GM12878 (cell line): ENCODE measurements at places on chromosomes 12 and 14.
A peak's percentile ranks its signal among the peaks of the same experiment; 100 is the strongest.

- no peaks in the 10 kb centered on the region for H3K4me1 ChIP-seq
- no peak overlapping the region for H3K4me3 ChIP-seq
- H3K27ac ChIP-seq: no peak overlapping the region
- no peaks in the 10 kb centered on the region for H3K36me3 ChIP-seq
- H3K27me3 ChIP-seq: no peaks in the 10 kb centered on the region
- DNase-seq: no peak
Measured at GRCh38 chr12:77299910-77300669, 234.7 kb upstream of the E2F7 start.

GRCh38 chr12:58310809-58311622 lies 369.6 kb downstream of the ATP23 start:
- H3K27ac ChIP-seq: no peak overlapping the region
- no peaks in the 10 kb centered on the region for H3K27me3 ChIP-seq
- H3K36me3 ChIP-seq: no peaks in the 10 kb centered on the region
- H3K4me1 ChIP-seq: no peaks in the 10 kb centered on the region
- no peak overlapping the region for H3K4me3 ChIP-seq

DNA sequence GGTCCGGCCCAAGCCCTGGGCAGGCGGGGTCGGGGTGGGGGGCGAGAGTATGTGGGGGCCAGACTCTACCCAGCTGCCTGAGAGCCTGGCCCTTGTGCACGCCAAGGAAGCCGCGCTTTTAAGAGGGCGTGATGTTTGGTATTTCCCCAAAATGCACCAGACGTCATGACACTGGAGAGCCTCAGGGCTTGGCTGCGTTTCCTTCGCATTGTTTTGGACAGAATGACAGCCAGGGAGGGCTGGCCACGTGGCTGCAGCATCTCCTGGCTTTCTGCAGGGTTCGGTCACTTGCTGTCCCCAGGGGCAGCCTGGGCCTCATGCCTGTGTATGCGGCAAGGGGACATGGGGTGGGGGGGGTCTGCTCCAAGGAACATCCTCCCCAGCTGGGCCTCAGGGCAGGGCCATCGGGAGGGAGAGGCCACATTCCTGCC lies 16.1 kb upstream of the NUDT14 start:
- H3K27me3 ChIP-seq: peaks cover 5% of the 10 kb centered on the region
- H3K27ac ChIP-seq: no peak overlapping the region
- H3K4me3 ChIP-seq: no peak overlapping the region
- H3K4me1 ChIP-seq: peaks cover 17% of the 10 kb centered on the region

DNA sequence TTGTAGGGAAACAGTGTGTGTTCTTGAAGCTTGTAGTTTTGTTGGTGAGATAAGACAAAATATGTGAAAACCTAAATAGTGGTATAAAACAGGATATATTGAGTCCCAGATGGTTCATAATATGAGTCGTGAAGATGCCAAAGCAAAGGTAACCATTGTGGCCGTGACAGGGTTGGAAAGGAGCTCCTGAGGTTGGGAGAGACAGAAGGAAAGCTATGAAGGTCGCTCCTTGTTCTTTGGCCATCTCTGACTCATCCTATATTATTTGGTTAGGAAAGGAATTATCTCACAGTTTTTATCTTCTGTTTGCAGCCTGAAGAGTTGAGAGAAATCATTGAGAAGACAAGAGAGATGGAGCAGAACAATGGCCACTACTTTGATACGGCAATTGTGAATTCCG lies 27.1 kb downstream of the ATP6V1D start:
- H3K4me3 ChIP-seq: no peak overlapping the region
- peaks cover 3% of the 10 kb centered on the region; the same call in 1 of the 2 replicates for H3K36me3 ChIP-seq
- no peaks in the 10 kb centered on the region for H3K27me3 ChIP-seq
- no peaks in the 10 kb centered on the region for H3K4me1 ChIP-seq
- no peak for DNase-seq

- peak overlapping the region; percentile 86 for H3K4me3 ChIP-seq
- H3K4me1 ChIP-seq: peaks cover 3% of the 10 kb centered on the region
- H3K36me3 ChIP-seq: no peaks in the 10 kb centered on the region
- H3K27me3 ChIP-seq: no peaks in the 10 kb centered on the region
Measured at GRCh38 chr14:103057028-103057371, 349 bp downstream of the CDC42BPB start.

DNA sequence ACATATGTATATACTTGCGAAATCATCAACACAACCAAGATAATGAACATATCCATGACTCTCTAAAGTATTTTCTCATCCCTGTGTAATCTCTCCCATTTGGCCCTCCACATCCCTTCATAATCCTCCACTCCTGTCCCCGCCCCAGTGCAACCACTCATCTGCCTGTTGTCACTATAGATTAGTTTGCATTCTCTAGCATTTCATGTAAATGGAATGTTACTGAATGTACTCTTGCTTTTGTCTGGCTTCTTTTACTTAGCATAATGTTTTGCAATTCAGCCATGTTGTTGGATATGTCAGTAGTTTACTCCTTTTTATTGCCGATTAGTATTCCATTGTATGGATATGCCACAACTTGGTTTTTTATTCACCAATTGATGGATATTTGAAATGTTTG lies 99.1 kb downstream of the BICD1 start:
- H3K27me3 ChIP-seq: no peaks in the 10 kb centered on the region
- no peaks in the 10 kb centered on the region for H3K4me1 ChIP-seq
- no peak for DNase-seq
- no peak overlapping the region for H3K27ac ChIP-seq

DNA sequence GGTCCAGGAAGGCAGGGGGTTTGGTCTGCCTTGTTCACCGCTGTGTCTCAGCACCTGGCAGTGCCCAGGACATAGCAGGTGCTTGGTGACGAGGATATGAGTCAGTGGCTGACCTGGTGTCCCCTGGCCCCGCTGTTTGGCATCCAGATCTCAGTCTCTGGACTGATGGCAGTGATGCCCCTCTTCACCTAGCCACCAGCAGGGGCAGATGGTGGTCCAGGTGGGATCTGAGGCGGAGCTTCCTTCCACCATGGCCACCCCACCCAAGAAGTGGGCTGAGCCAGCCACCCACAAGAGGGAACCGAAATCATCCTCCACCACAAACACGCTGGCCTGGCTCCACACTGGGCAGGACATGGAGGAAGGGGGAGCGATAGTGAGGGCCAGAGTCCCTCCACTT lies 16.1 kb upstream of the SH2B3 start:
- H3K4me3 ChIP-seq: no peak overlapping the region
- H3K27ac ChIP-seq: no peak overlapping the region
- no peak for DNase-seq
- peaks cover 3% of the 10 kb centered on the region for H3K4me1 ChIP-seq
- H3K27me3 ChIP-seq: no peaks in the 10 kb centered on the region

GRCh38 chr14:104037903-104038302 lies 47.6 kb upstream of the ASPG start:
- no peak overlapping the region for H3K4me3 ChIP-seq
- H3K27ac ChIP-seq: no peak overlapping the region
- no peak for DNase-seq
- no peaks in the 10 kb centered on the region; the same call in 1 of the 2 replicates for H3K27me3 ChIP-seq
- no peaks in the 10 kb centered on the region for H3K36me3 ChIP-seq
- H3K4me1 ChIP-seq: no peaks in the 10 kb centered on the region

- H3K27me3 ChIP-seq: no peaks in the 10 kb centered on the region
- no peak overlapping the region for H3K4me3 ChIP-seq
- H3K27ac ChIP-seq: no peak overlapping the region
- no peak for DNase-seq
Measured at GRCh38 chr14:100034961-100035500, 30.2 kb upstream of the EVL start.

DNA sequence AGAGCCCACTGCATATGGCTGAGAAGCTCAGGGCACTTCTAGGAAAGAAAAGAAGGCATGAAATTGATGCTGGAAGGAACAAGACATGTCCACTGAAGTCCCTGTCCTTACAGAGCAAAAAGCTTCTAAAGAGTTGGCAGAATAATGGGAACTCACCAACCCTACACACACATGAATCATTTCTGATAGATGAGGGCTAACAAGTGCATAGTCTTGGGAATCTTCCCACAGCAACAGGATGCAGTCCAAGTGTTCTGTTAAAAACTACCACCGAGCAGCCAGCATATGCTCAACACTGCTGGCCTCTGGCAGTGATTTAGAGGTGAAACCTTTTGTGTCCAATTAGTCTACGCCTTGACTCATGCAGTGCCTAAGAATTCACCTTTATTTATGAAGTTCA lies 44.8 kb downstream of the RHOJ start:
- H3K4me3 ChIP-seq: no peak overlapping the region
- H3K27me3 ChIP-seq: no peaks in the 10 kb centered on the region
- no peaks in the 10 kb centered on the region for H3K36me3 ChIP-seq
- DNase-seq: no peak
- no peaks in the 10 kb centered on the region for H3K4me1 ChIP-seq

- H3K27ac ChIP-seq: no peak overlapping the region
- peaks cover 23% of the 10 kb centered on the region for H3K4me1 ChIP-seq
- DNase-seq: no peak
- no peak overlapping the region for H3K4me3 ChIP-seq
Measured at GRCh38 chr12:115491511-115492250, 785.8 kb downstream of the MED13L start.

DNA sequence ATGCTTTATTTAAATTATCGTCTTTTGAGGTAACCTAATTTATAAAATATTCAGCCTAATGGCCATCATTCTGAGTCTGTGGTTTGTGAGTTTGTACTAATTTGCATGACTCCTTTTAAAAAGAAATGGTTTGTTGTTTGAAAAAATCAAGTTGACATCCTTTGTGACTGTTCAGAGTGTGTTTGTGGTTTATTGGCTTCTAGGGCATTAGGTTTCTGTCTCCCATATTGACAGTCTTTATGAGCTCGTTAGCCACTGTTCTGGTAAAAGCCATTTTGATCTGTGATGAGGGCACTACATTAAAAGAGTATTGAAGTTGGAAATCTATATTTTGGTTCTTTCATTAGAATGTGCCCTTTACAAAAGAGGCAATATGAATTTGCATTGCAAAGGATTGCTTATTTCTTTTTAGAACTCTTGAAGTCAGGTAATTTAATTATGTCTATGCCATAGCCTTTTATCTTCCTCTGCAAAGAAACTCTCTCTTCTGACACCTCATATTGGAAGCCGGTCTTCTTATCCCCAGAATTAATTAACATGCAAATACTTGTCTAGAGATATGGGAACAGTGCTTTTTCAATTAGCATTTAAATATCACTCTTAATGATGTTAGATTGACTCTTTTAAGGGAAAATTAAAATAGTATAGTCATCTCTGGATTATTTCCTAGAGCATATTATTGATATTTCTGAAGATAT lies 95.0 kb downstream of the CRADD start:
- no peak overlapping the region for H3K27ac ChIP-seq
- no peak overlapping the region for H3K4me3 ChIP-seq
- no peaks in the 10 kb centered on the region for H3K36me3 ChIP-seq
- no peaks in the 10 kb centered on the region for H3K27me3 ChIP-seq

DNA sequence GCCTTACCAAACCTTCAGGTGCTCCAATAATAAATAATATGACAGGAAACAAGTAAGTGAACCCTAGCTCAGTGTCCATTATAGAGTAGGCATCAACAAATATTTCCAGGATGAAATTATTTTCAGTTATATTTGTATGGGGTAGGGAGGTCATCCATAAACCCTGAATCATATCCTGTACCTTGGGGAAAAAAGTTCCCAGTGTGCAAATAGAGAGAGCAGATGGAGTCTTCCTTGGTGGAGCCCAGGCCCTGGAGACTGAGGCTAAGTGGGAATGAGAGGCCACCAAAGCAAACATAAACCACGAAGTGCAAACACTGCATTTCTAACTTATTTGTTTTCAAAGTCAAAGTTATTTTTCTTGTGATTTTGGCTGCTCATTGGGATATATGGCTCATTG lies 8.5 kb upstream of the ERP27 start:
- H3K36me3 ChIP-seq: peaks cover 18% of the 10 kb centered on the region
- H3K4me1 ChIP-seq: peaks cover 38% of the 10 kb centered on the region
- H3K4me3 ChIP-seq: no peak overlapping the region
- no peaks in the 10 kb centered on the region for H3K27me3 ChIP-seq
- 0 out of 2 replicates have a peak overlapping the region, but pooled peaks have one; percentile 3 for H3K27ac ChIP-seq
- DNase-seq: no peak

DNA sequence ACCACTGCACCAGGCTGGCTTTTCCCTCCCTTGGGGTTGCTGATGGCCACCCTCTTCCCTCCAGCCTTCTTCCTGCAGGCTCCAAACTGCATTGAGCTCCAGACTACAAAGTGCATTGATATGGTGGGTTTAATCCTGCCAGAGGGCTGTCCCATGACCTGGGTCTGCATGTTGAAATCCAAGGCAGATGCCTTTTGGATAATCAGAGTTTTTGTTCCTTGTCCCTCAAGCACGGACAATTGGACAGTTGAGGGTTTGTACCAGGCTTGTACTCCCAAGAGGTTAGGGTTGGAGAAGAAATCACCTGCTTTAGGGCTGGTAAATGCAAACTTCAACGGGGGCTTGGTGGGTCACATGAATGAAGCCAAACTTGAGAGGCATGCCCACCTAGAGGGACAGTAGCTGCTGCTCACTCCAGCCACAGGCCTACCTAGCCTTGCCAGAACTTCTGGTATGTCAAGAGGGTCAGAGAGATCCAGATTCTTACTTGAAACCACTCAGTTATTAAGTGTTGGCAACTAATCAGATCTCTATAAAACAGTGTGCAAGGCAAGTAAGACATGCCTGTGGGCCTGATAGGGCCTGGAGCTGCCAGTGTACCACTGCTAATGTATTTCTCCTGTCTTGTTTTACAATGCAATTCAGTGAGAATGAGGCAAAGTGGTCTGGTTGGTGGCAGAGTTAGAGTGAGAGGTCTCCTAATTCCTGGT lies 21.7 kb upstream of the KRT83 start:
- no peak overlapping the region for H3K4me3 ChIP-seq
- no peaks in the 10 kb centered on the region; the same call in 1 of the 2 replicates for H3K27me3 ChIP-seq

GRCh38 chr12:122942637-122943036 lies 23.6 kb downstream of the ABCB9 start:
- H3K36me3 ChIP-seq: no peaks in the 10 kb centered on the region
- DNase-seq: no peak
- H3K27ac ChIP-seq: no peak overlapping the region
- H3K4me3 ChIP-seq: no peak overlapping the region

DNA sequence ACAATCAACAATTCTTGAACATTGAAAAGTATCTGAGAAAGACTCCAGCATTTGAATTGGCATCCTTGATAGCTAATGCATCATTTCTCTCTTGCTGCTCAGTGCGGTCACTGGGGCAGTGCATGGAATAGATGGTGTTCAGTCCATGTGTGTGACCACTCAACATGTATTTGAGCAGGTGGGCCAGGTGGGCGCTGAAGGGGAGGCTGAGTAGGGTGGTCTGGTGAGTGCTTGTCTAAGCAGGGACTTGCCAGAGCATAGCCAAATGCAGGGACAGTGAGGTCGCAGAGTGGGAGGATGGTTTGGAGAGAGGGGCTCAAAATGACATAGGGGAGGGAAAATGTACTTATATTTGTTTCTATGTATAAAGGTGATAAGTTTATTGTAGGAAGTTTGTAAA lies 409.0 kb downstream of the TMEM121 start:
- H3K36me3 ChIP-seq: no peaks in the 10 kb centered on the region
- DNase-seq: no peak
- no peak overlapping the region for H3K27ac ChIP-seq
- H3K4me1 ChIP-seq: no peaks in the 10 kb centered on the region
- H3K4me3 ChIP-seq: no peak overlapping the region

GRCh38 chr14:34347683-34348082 lies 114.4 kb downstream of the SPTSSA start:
- peak overlapping the region; percentile 39; the same call in 1 of the 2 replicates for H3K27ac ChIP-seq
- no peaks in the 10 kb centered on the region for H3K27me3 ChIP-seq
- H3K4me1 ChIP-seq: no peaks in the 10 kb centered on the region
- peak; percentile 44 for DNase-seq
